ENCODE measurements at places on chromosomes 12 and 14.

DNA sequence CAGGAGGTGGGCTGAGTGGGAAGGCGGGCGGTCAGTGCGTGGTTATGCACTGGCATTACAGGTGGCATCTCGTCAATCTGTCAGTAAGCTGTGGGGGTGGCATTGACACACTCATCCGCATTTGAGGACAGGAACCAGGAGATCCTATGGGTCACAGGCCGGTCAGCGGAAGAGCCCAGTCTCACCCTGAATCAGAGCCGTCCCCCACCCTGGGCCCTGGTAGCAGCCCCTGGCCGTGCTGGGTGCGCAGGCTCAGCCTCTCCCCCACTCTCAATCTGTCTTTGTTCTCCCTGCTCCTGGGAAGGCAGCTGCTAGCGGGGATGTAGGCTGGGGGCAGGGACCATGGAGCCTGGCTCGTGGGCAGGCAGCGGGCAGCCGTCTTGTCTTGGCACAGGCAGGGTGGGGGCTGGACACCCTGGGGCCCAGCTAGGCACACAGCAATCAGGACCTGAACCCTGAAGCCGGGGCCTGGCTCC, 5.1 kb downstream of the INF2 start:
- DNase-seq = no peak

GRCh38 chr12:70150230-70150629, 93.0 kb upstream of the CNOT2 start:
- DNase-seq = no peak

- DNase-seq = no peak
These were observed 933.1 kb upstream of the FBXO33 start for GRCh38 chr14:40365305-40365704.

DNA sequence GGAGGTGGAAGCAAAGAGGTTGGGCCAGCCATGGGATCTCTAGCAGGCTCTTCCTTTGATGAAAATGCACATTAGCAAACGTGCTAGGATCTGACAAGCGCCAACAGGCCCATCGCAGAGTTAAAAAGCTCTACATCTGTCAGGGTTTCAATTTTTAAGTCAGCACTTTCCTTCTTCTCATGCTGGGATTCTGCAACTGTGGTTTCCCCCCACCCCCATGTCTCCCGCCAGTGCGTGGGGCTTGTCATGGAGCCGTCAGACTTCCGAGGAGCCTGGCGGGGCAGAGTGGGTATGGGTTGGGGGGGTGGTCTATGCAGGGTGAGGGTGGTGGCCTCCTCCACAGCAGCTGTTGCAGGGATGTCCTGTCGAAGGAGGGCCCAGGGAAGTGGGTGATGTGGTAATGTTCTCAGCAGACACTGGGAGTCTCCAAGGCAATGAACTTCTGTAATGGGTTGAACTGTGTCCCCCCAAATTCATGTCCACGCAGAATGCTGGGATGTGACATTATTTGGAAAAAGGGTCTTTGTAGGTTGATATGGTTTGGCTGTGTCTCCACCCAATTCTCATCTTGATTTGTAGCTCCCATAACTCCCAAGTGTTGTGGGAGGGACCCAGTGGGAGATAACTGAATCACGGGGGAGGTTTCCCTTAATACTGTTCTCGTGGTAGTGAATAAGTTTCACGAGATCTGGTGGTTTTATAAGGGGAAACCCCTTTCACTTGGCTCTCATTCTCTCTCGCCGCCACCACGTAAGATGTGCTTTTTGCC, 115.2 kb upstream of the MAP1LC3B2 start:
- DNase-seq = no peak

- DNase-seq = no peak
These were observed 66.2 kb upstream of the BCL2L14 start for GRCh38 chr12:12004524-12004923.

GRCh38 chr12:15443611-15444010, 121.3 kb downstream of the PTPRO start:
- DNase-seq = no peak

- no peak for DNase-seq
These were observed 36.1 kb downstream of the TBC1D30 start for GRCh38 chr12:64860446-64860998.

DNA sequence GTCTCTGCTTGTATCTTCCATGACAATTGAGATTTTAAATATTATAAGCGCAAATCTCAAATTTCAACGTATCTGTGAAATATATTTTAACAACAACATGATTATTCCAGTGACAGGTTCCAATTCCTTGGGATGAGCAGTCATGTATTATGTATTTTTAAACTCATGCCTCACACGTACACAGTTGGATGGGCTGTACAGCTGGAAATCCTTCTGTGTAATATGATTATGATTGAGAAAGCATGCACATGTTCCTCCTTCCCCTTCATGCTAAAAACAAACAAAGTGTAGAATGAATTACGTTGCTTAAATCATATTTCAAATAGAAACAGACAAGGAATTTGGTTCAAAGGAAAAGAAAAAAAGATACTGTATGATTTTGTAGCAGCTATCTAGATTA, 428.3 kb downstream of the TMTC2 start:
- no peak for DNase-seq

GRCh38 chr14:103846543-103847450, 578 bp downstream of the PPP1R13B start:
- no peak for DNase-seq

GRCh38 chr12:57247041-57247440, 3.9 kb downstream of the STAC3 start:
- no peak for DNase-seq

DNA sequence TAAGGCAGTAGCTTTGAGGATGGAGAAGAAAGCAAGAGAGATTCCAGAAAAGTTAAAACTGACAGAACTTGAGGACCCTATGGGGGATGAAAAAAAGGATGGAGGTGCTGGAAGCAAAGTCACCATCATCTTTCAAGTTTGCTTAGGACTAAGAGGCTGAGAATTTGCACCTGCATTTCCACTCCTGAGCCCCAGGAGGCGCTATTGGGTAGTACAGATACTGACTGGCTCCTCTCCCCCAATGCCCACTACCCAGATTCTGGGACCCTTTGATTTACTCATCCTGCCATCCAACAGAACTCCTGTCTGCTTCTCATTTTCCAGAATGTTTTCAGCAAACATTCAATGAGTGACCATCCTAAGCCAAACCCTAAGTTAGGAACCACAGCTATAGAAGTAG, 34.0 kb upstream of the CMKLR1 start:
- DNase-seq = no peak

DNA sequence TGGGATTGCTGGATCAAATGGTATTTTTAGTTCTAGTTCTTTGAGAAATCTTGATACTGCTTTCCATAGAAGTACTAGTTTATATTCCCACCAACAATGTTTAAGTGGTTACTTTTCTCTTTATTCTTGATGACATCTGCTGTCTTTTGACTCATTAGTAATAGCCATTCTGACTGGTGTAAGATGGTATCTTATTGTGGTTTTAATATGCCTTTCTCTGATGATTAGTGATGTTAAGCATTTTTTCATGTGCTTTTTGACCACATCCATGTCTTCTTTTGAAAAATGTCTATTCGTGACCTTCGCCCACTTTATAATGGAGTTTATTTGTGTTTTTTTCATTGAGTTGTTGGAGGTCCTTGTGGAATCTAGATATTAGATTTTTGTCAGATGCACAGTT, 865.7 kb downstream of the SLC6A15 start:
- no peak for DNase-seq

DNA sequence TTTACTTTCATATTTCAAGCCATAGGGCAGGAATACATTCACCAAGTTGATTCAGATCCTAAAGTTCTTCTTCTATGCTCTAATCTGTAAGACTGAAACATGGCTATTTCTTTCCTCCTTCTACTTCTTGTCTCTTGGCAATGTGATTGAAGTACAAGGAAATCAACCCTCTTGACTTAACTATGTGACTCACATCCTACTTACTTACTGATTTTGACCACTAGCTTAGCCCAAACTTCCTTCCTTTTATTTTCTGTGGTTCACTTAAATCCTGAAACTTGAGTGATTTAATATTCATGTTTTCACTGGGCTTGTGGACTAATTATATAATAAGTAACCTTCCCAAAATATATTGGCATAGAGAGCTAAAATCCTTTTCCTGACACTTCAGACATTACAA, 111.2 kb upstream of the NOVA1 start:
- DNase-seq = no peak

- no peak for DNase-seq
These were observed 100.7 kb downstream of the DUSP6 start for GRCh38 chr12:89251342-89252271.

GRCh38 chr14:50791201-50791600, 39.8 kb downstream of the NIN start:
- DNase-seq = no peak

- no peak for DNase-seq
These were observed 10.4 kb downstream of the ITPK1 start for GRCh38 chr14:93105362-93105761.

DNA sequence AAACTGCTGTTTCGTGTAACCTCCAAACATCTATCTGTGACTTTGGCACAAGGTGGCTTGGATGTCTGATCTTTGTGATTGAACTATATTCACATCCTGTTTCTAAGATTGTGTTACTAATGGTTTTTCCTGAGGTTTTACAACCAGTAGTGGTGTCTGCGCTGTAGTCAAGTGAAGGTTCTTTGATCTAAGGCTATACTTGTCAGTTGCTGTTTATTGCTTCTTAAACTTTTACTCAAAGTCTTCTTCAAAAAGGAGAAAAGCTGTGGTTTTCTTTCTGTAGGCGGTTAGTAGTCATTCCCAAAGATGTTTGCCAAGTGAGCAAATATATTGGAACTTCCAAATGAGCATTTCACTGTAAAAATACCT, 12.3 kb upstream of the CALM1 start:
- DNase-seq = no peak

GRCh38 chr12:45235087-45236025, 19.5 kb downstream of the ANO6 start:
- no peak for DNase-seq

DNA sequence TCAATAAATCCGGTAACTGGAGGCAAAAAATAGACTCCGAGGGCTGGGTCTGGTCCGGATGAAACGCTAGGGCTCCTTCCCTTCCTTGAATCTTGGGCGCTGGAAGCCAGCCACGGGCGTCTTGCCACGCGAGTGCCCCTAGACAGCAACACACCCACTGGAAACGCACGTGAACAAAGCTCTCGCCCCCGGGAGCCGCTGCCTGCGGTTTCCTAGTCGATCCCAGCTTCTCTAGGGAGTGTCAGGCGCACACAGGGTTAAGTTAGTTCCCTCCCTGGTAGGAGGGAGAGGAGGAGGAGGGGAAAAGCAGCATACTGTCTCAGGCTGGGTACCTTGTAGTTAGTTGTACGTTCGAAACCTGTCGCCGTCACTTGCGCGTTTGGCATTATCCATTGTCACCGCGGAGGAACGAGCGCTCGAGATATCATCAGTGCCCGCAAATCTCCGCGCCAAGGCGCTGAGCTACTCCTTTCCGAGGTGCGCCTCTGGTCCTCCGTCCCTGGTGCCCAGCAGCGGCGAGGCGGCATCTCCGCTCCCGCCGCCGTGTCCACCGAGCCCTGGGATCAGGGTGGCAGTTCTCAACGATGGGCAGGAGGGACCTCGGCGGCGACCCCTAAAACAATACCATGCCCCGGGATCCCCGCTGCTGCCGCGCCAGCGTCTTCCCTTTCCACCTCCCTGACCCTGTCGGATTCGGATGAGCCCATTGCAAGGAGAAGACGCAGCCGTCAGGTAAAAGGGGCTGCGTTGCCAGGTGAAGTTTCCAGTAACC, at the start of gene FLRT2:
TSS of gene FLRT2 (plus strand) at position 342 of the 772 bp plus-strand sequence. CDS start 91,371 bp downstream, outside the sequence.
- DNase-seq = no peak

DNA sequence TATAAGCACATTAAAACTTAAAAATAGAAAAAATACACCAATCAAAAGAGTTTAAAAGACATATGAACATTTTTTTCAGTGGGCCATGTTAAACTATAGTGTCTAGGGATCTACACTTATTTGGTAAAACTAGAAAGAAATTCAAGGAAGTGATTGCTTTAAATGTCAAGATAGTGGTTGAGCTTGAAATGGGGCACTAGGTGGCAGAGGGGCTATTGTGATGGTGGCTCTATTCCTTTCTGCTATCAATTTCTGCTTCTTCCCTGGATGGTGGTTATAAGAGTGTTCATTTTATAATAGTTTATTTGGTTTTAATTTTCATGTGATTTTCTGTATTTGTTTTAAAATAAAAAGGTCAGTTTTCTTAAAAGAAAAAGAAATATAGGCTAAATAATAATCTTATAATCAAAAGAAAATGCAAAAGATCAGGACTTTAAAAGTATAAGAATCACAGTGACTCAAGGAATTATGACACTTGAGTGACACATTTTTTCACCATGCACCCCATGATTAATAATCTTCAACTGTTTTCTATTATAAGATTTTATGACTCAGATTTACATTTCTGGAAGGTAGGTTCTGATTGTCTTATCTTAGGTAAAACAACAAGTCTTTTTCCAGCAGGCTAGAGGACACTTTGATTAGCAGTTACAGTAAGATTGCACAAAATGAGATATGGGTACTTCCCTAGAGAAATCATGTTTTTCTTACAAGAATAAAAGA, 137.5 kb downstream of the FSCB start:
- no peak for DNase-seq

- no peak for DNase-seq
These were observed 207.3 kb downstream of the SSPN start for GRCh38 chr12:26402648-26403047.

- DNase-seq = no peak
These were observed 22.3 kb upstream of the DDHD1 start for GRCh38 chr14:53175375-53175774.

- no peak for DNase-seq
These were observed 64.2 kb downstream of the LGR5 start for GRCh38 chr12:71503579-71504391.

GRCh38 chr12:121648458-121649028, 20.9 kb downstream of the MORN3 start:
- DNase-seq = no peak

DNA sequence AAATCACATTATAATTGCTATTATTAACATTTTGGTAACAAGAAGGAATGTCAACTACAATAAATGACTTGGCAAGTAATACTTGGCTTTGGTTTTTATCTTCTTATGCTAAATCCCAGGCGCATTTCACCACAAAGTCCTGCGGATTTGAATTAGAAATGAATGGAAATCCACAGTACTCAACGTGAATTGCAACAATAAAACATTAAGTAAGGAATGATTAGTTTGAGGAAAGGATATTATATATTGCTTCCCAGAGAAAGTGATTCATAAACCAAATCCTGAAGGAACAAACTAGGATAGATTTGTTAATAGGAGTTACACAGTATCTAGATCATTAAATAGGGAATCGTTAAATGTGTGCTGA, 1089.7 kb downstream of the TRHDE start:
- DNase-seq = no peak

DNA sequence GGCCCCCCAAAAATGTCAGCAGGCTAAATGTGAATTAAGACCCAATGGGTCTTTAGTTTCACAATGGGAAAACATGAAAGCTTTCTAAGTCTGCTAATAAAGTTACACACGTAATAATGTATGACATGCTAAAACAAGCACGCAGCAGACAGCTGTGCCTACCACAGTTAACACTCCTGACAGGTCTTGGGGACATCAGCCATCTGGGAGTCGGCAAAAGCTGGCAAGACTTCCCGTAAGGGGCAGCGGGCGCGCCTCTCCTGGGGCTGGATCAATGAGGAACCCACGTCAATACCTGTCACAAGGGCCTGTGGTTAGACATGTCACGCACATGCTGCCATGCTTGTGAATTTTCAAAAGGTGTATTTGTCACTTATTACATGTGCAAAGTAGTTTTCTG, 45.0 kb downstream of the ACTN1 start:
- DNase-seq = no peak

GRCh38 chr12:3253682-3254275, 176.6 kb downstream of the TSPAN9 start:
- DNase-seq = no peak
